ENCODE measurements at places on chromosomes 1 and 21.
A peak's percentile ranks its signal among the peaks of the same experiment; 100 is the strongest.

GRCh38 chr1:203559523-203559922 is 65.6 kb downstream of the OPTC start:
- no peak for DNase-seq

- DNase-seq, result peak; percentile 83
Observed at GRCh38 chr1:201530741-201531531, 8.0 kb upstream of the NAV1 start.

DNA sequence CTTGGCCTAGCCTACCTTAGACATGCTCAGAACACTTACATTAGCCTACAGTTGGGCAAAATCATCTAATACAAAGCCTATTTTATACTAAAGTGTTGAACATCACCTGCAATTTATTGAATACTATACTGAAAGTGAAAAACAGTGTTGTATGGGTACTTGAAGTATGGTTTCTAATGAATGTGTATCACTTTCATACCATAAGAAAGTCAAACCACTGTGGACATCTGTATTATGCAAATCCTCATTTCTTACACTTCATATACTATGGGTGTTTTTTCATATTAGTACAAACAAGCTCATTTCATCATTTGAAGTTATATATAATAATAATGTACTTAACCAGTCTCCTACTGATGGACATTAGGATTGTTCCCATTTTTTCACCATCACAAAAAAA is 41.2 kb downstream of the TDRD5 start:
- no peak for DNase-seq

DNA sequence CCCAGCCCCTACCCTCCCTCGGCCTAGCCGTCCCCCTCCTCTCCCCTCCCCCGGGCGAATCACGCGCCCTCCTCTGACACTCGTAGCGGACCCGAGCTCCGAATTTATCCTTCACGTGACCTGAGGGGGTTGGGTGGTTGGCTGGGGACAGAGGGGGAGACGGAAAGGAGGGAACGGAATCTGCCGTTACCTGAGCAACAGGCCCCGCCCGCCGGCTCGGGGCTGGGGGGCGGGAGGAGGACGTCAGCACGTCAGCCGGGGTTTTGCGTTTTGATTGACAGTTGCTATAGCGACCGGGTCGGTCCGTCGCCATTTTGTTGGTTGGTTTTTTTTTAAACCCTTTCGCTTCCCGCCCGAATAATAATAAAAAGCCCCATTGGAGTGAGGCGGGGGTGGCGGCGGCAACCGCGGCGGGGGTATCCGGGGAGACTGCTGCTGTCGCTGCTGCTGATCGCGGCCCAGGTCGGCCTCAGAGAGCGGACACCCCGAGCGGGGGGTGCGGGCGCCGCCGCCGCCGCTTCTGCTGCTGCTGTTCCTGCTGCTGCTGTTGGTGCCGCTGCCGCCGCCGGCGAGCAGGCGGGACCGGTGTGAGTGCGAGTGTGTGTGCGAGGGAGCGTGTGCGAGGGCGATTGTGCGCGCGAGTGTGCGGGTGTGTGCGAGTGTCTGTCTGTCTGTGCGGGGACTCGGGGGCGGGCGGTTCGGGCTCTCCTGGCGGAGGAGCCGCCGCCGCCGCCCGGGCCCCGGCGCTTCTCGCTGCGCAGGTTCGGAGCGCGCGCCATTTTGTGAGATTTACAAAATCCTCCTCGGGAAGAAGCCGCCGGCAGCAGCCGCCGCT is at the start of gene DYRK1A:
Gene DYRK1A, plus strand, starts transcription at position 292 of the 835 bp plus-strand sequence. CDS start 53,602 bp downstream, outside the sequence.
- DNase-seq, result peak; percentile 100
